ENCODE measurements at places on chromosomes 2 and 18.

DNA sequence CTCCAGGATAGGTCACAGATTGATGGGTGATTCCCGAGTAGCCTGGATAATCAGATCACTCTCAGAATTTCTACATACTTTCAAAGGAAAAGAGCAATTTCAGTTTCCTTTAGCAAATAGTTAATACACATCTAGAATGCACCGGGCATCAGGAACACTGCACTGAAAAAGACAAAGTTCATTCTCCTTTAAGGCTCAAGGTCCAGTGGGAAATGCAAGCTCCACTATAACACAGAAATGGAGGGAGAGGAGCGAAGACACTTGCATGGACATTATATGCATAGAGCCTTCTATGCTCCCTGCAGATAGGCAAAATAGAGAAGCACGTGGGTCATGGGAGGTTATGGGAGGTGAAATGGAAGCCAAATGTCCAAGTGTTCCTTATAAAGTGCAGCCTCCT, 49.1 kb downstream of the SLC9A4 start:
- no peak for DNase-seq

DNA sequence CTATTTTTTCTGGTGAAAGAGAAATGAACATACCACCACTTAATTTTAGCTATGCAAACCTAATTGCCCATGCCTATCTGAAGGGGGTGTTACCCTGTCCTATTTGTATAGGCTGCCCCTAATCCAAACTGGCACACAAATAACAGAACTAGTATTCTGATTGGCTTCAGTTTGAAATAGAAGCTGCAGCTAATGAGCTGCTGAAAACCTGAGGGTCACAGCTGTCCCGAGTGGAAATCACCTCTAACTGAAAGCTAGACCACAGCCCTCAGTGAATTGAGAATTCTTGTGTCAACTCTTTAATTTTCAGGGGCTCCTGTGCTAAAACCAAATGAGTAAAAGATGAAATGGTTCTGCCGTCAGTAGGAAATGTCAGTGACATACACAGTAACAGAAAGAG, 28.7 kb downstream of the CCDC141 start:
- no peak for DNase-seq

- no peak for DNase-seq
These were observed 103.1 kb downstream of the INO80D start for GRCh38 chr2:205982776-205983327.

DNA sequence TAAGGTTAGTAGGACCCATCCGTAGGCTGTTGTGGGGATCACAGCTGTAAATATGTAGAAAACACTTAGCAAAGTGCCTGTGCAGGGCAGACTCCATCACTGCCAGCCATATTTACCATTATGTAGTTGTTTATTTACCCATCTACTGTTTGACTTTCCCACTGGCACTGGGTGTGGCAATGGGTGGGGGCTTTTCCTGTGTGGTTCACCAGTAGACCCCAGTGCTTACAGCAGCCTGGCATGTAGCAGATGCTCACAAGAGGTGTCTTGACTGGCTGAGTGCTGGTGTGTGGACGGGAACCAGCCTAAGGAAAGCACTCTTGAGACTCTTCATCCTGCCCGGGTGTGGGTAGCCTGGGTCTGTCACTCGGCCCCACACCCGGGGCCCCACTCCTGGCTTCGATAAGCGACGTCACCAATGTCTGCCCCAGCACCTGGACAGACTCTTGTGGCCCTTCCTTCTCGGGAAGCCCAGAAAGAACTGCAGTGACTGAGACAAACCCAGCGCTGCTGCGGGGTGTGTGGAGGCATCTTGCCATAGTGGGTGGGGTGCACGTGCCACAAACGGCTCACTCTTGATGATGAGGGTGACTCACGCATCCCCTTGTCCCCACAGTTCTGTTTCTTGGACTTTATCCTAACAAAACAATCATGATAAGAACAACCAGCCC, 78.3 kb downstream of the HDAC4 start:
- no peak for DNase-seq

GRCh38 chr2:127219171-127220070, 678 bp downstream of the CYP27C1 start:
- no peak for DNase-seq

Measured in NCI-H187 treated with DMSO at 0.1 percent for 48 hours (cell line).